ENCODE measurements at places on chromosomes 7 and 10. TPM values are rescaled to one million over a fixed set of nuclear protein-coding genes. Genes with fewer than 3 reads are reported as not detected.

DNA sequence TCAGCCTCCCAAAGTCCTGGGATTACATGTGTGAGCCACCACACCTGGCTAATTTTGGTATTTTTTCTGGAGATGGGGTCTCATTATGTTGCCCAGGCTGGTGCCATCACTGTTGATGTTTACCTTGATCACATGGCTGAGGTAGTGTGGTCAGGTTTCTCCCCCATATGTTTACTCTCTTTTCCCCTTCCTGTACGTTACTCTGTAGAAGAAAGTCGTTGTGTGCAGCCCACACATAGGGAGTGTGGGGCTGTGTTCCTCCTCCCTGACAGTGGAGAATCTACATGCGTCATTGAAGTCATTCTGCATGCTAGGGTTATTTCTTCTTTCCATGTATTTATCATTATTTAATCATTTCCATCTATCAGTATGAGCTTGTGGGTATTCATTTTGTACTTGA, 16.3 kb upstream of the ORAI2 start:
- peak; percentile 60 for DNase-seq

- no peak for DNase-seq
These were observed 67.6 kb downstream of the MDFIC start for GRCh38 chr7:114989531-114989930.

GRCh38 chr7:26334166-26334859, 42.7 kb downstream of the SNX10 start:
- DNase-seq, result no peak

- no peak for DNase-seq
These were observed 24.3 kb upstream of the DNAJB12 start for GRCh38 chr10:72379062-72379461.

- DNase-seq, result no peak
These were observed 132.7 kb downstream of the CNOT4 start for GRCh38 chr7:135377171-135377570.

GRCh38 chr10:133258818-133259601, 17.7 kb downstream of the ADAM8 start:
- peak; percentile 88 for DNase-seq

DNA sequence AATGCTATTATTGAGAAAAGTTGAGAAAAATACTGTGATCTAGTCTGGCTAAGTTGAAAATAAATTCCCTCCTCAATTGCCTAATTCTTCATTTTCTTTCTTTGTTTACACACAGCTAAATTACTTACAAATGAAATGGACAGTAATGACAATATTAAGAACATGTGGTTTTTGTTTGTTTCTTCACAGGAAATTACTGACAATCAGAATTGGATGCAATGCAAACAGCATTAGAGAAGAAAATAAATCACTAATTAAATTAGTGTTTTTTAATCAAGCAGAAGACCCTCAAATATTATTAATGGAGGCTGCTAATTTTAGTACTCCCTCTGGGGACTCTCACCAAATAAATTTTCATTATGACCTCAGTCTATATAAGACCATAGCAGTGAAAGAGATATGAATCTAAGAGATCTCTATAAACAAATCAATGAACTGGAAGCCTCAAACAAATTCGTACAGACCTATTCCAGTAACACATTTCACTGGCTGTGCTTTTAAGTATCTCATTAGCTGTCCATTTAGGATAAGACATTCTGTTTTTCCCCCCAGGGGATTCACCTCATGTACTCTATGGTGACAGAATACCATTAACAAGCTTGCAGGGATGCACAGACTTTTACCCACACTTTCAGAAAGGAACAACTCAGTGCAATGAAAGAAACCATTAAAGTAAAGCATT, 202.0 kb upstream of the DGKB start:
- no peak for DNase-seq

- DNase-seq, result no peak
These were observed 603.4 kb downstream of the SORCS1 start for GRCh38 chr10:106560925-106561640.

GRCh38 chr7:81154565-81154964, 235.7 kb upstream of the SEMA3C start:
- no peak for DNase-seq

DNA sequence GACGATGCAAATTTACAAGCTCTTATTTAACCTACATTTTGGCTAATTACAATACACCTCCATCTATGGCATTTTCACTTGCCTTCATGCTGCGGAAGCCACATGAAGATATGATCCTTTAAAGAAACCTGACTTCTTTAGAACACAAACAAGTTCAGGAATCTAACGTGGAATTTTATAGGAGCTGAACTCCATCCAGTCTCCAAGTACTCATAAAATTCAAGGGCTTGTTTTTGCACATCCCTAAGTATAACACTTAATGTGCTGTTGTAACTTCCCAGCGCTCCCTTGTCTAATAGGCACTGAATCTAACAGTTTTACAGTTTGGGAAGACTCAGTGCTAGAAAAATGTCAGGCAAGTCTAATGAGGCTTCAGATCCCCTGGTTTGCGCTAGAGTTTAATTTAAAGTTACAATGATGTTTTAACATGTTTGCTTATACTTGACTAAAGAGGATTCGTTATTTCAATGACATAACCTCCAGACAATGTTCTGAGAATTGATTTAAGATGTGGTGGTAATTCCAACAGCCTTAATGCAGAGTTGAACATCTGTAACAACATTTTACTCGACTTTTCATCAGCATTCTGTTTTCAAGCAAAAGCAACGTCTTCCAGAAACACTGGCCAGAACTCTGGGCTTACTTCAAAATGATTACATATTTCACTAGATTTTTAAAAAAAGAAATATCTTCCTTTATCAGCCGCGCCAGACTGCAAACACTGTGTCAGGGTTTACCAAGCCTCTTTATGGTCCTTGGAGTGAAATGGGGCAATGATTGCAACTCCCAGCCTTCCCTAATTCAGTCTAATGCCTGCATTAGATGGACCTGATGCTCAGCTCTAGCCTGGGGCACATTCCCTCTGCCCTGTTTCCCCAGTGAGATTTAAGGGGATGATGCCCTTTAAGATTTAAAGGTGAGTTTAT, 664.3 kb downstream of the KCNMA1 start:
- no peak for DNase-seq

Gene ZNF365
- total RNA-seq, result 0.93 TPM

Gene EPC1
- 41.3 TPM for total RNA-seq

Gene ALOX5
- 0.77 TPM for total RNA-seq

Gene RELN
- not detected for total RNA-seq

Gene FOXI2
- total RNA-seq, result not detected

Gene ZNF394
- total RNA-seq, result 34.1 TPM

Gene ATRNL1
- total RNA-seq, result not detected

Data from CD8-positive, alpha-beta memory T cell (primary cell).